ENCODE measurements at places on chromosomes 4 and X. TPM values are rescaled to one million over a fixed set of nuclear protein-coding genes. Genes with fewer than 3 reads are reported as not detected.

- DNase-seq = no peak
These were observed 935.2 kb downstream of the DMD start for GRCh38 chrX:32276153-32276552.

Gene RS1
- not detected for total RNA-seq

Gene UCP1
- not detected for total RNA-seq

Gene BMP3
- total RNA-seq = 0.08 TPM

GRCh38 chrX:116873671-116874070, 410.9 kb upstream of the CT83 start:
- no peak for DNase-seq

- DNase-seq = no peak
These were observed 594.5 kb downstream of the ARAP2 start for GRCh38 chr4:35649778-35650177.

Gene GNRHR
- total RNA-seq = not detected

GRCh38 chr4:23969635-23970145, 79.8 kb upstream of the PPARGC1A start:
- no peak for DNase-seq

GRCh38 chrX:119573840-119574393, 446 bp upstream of the UBE2A start:
- no peak for DNase-seq

Gene RELL1
- total RNA-seq = 29.1 TPM

- peak; percentile 47 for DNase-seq
These were observed 1578.3 kb upstream of the TENM3 start for GRCh38 chr4:180664766-180665368.

GRCh38 chr4:57424232-57424897, 314.2 kb upstream of the IGFBP7 start:
- no peak for DNase-seq

DNA sequence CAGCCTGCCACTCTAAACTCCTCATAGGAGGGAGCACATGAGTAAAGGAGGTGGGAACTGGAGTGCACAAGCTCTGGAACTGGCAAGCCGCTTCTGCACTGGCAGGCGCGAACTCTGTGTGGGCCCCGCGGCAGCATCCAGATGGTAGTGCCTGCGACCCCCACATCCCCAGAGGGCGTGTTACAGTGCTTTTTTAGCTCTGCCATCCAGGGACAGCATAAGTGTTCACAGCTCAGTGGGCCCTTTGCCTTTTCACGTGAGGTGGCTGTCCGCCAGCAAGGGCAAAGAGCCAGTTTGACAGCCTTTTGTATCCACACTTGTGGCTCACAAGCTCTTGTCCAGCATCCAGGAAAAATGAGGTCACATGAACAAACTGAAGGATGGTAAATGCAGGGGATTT, 581.6 kb upstream of the DIAPH2 start:
- DNase-seq = no peak

DNA sequence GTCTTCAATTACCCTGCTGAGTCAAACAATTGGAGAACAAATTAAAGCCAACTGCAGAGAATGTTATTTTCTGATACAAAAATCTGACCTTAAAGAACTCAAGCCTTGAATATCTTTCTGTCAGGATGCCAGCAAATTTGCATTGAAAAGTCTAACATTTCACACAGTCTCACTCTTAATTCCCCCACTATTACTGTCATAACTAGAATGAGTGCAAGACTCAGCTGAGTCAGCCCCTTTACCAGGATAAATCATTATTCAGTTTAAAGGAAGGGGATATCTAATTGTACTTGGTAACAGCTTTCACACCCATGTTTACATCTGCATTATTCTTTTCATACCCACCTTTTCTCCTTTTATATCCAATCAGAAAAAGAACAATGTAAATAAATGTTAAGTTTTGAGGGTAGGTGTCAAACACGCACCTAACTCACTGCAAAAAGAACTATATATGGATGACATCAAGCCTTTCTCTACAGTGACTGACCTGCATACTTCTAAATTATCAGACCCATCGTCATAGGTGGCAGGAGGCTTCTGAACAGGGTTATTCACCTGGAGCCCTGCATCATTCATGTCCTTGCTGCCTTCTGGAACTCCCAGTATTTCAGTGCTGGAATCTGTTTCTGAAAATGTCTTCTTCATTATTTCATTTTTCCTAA, 117.4 kb downstream of the TMA16 start:
- no peak for DNase-seq

Gene RTL5
- total RNA-seq = 11.0 TPM

DNA sequence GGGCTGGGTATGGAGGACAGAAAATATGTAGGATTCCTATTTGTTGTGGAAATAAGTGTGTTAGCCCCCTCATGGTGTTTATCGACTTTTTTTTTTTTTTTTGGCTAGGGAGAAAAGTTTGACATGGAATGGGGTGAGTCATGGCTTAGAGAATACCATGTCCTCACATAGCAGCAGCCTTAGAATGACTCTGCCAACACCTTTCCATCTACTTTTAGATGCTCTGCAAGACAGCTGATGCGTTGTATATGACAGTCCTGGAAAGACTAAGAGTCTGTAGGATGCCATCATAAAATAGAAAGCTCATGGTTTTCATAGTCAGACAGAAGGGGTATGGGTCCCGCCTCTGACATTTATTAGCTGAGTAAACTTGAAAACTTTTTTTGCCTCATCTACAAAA, 37.7 kb downstream of the MTTP start:
- DNase-seq = no peak

DNA sequence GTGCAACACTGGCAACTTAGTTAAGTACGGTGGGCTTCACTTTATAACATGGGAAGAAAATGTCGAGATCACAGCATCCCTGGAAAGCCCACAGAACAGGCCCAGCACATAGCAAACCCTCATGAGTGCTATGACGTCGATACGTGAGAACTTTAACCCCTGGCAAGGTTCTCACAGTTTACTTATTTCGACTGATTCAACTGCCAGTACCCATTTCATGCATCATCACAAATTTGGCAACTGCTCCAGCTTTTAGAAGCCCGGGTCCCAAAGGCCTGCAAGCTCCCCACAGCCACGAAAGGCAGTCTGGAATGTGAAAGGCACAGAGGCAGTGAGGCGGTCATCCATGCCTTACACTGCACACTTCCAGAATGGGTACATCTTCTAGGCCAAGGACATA, 41.2 kb downstream of the RELL1 start:
- no peak for DNase-seq

GRCh38 chrX:54494166-54494988, 1.7 kb downstream of the FGD1 start:
- no peak for DNase-seq

DNA sequence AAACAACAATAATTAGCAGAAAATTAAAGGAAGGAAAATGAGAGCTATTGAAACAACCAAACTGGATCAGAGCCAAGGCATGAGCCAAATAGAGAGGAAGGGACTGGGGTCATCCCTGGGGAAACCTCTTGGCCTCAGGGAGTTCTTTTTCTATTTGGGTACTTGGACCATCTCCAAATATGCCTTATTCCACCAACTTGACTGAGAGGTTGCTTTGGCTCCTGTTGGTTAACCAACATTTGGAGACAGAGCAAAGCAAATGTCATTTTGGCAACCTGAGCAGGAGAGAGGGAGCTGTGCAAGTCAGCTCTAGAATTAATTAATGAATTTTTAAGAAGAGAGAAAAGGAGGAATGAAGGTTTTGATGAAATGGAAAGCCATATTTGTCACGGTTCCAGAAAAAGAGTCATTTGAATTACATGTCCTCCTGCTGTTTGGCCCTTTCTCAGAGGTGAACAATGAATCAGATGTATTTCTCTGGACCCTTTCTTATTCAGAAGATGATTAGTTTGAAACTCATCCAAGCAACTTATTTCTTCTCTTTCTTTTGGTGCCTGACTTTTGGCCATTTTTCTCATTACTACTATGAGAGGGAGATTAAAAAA, 119.1 kb downstream of the CNKSR2 start:
- no peak for DNase-seq

DNA sequence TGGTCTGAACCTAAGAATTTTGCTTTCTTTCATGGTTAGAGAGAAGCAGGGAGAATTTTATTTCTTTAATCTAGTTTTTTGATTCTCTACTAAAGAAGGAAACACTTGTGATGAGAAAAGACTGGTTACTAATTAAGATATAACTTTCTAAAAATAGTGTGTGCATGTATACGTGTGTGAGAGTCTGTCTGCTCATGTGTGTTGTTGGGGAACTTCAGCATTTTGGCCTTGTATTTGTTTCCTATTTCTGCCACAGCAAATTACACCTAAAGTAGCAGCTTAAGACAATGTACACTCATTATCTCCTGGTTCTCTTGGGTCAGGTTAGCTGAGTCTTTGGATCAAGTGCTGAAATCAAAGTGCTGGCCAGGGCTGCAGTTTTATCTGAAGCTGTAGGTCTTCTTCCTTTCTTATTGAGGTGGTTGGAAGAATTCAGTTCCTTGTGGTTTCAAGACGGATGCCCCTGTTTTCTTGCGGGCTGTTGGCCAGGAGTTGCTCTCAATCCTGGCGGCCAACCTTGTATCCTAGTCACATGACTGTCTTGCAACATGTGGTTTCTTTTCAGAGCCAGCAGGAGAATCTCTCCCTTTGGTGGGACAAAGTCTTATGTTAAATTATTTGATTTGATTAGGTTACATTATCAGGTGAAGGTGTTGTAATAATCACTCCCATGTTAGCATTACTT, 188.4 kb upstream of the CLNK start:
- DNase-seq = no peak

DNA sequence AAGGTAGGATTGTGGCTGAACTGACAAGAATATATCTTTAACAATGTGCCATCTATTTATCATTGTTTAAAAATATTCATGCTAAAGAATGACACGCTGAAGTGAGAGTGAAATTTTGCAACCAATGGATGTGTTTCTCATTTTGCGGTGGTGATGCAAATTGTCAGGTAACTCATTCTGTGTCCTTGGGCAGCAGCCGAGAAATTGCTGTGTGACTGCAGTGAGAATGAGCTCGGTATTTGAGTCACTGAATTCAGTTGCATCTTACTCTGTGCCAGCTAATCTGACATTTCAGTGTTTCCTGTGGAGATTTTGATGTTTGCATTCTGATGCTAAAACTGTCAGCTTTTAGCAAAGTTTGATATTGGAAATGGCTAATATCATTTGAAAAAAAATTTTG, 28.1 kb downstream of the MCUB start:
- DNase-seq = no peak

GRCh38 chr4:173835903-173836302, 305.9 kb upstream of the HAND2 start:
- no peak for DNase-seq

DNA sequence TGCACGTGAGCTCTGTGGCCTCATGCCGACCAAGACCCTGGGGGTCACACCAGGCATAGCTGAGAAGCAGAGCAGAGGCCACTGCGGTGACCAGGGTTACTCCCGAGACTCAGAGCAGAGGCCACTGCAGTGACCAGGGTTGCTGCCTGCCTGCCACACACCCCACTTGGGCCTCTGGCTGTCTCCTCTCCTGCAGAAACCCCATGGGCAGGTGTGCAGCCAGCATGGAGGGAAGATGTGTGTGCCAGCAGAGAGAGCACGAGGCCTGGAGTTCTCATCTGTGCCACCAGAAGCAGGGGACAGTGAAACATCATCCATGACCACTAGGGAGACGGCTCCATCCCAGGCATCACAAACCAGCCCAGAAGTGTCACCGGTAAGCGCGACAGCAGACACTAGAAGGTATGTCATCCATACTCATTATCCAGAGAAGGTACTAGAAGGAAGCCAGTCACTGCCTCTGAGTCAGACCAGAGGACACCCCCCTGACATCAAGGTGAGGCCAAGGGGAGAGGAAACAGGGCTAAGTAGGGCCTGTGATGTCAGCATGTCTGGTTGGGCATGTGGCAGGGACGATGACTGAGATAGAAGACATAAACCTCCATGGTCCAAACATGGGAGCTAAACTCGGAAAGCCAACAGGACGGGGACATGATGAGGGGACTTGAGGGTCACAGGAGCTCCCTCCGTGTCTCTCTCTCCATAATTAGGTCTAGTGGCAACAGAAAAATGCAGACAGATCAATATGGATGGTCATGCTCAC, 24.2 kb upstream of the SPON2 start:
- no peak for DNase-seq

DNA sequence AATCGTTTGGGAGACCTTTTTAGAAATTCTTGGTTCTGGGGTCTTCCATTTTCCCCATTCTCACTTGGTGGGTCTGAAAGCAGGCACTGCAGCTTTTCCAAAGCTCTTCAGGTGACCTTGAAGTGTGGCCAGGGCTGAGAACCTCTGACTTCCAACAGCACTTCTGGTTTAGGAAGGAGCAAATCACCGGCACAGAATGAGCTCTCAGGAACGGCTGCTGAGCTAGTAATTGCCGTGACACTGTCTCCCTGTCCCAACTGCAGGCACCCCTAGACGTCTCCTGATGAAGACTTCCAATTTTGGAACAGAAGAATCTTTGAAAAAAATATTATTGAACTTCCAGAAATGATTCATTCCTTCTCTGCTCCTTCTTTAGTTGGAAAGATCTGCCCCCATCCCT, 31.3 kb downstream of the CD38 start:
- no peak for DNase-seq

DNA sequence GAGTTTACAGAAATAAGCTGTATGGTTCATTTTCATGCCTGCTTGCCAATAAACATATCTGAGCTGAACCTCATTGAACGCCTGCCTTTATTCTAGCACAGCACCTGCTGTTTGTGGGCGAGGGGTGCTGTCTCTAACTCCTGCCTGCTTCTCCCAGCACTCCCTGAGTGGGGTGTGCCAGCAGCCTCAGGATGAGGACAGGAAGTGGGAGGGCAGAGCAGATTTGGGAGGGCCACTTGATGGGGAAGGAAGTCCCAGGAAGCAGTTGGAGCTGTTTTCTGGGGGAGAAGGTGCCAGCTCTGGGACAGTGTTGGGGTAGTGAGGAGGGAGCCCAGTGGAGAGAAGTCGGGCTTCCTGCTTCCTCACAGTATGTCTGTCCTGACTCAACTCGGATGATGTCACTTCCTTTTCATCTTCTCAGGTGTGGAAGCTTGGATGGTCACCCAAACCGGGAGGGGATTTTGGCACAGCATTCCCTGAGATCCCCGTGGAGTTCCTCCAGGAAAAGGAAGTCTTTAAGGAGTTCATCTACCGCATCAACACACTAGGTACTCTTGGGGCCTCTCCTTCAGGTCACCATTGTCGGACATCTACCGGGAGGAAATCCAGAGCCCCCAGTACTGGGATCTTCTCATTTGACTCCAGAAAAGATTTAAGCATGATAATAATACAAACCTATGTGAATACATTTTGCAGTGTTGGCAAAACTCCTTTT, 29.0 kb upstream of the MSANTD1 start:
- no peak for DNase-seq

DNA sequence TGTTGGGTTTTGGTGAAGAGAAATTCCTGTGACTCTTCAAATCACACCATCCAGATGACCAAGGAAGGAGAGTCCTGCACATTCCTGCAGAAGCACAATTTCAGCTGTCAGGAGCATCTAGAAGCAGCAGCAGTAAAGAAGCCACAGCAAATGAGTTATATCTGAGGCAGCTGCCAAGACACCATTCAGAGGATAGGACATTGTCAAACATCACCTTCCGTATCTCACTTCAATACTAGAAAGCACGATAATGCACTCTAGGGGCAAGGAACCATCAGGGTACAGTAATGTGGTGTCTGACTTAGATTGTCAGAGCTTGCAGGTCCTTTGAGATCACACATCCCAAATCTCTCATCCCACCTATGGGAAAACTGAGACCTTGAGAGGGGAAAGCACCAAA, 134.5 kb downstream of the COL4A6 start:
- DNase-seq = no peak

Data from Panc1 (cell line).